ENCODE measurements at places on chromosomes 7 and 10.

GRCh38 chr10:85317827-85318226 is 989.4 kb downstream of the CCSER2 start:
- DNase-seq = no peak

- no peak for DNase-seq
These were observed 242.9 kb downstream of the PTEN start for GRCh38 chr10:88106366-88106765.

DNA sequence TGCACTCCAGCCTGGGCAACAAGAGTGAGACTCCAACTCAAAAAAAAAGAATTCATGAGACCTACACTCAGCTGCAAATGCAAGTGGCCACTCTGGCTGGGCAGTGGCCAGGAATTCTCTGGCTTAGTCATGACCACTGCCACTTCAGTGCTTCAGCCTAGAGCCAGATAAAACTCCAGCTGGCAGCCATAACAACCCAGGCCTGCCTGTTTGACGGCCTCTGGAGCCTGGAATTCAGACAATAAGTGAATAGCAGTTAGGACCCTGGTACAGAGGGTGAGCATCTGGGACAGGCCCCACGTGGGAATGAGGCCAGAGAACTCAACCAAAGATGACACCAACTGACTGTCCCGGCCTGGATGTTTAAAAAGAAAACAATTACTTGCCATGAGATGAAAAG is 18.9 kb downstream of the RCC1L start:
- no peak for DNase-seq

GRCh38 chr10:68516766-68517165 is 10.6 kb downstream of the SLC25A16 start:
- no peak for DNase-seq
